ENCODE measurements at places on chromosomes 13 and 19. TPM values are rescaled to one million over a fixed set of nuclear protein-coding genes. Genes with fewer than 3 reads are reported as not detected.

Gene ZNF699
- polyA plus RNA-seq = 11.3 TPM

Gene PCSK4
- 1.0 TPM for polyA plus RNA-seq

Gene ACP7
- polyA plus RNA-seq = 0.22 TPM

Gene FPR3
- polyA plus RNA-seq = not detected

Gene CGB5
- not detected for polyA plus RNA-seq

Gene SOX1
- polyA plus RNA-seq = not detected

Gene SBK3
- not detected for polyA plus RNA-seq

Gene CYP2A6
- polyA plus RNA-seq = not detected

Gene NPAS1
- polyA plus RNA-seq = not detected

Gene DMWD
- 25.6 TPM for polyA plus RNA-seq

Gene IZUMO1
- polyA plus RNA-seq = not detected

Gene ZNF497
- polyA plus RNA-seq = 1.0 TPM

Gene FCAR
- polyA plus RNA-seq = not detected

Gene ZNF180
- 8.4 TPM for polyA plus RNA-seq

GRCh38 chr13:106241974-106242953 is 293.2 kb downstream of the EFNB2 start:
- no peak for DNase-seq

GRCh38 chr13:44040070-44040817 is 160.5 kb downstream of the LACC1 start:
- no peak for DNase-seq

DNA sequence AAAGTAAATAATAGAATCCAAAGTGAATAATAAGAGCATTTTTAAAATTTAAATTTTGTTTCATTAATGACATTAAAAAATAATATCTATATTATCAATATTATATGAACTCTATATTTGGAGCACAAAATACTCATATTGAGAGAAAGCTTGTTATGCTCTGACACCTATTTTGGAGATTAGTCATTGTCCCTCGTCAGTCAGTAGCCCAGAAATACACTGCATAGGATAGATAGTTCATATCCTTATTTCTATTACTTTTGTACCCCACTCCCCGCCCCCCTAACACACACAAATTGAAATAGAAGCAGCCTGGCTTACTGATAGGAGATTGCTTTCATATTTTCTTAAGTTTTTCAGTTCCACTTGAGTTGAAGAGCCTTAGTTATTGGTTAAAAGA is 652.8 kb downstream of the PCDH9 start:
- no peak for DNase-seq

- DNase-seq = no peak
Measured at GRCh38 chr13:87792878-87793277, 121.7 kb downstream of the SLITRK5 start.

DNA sequence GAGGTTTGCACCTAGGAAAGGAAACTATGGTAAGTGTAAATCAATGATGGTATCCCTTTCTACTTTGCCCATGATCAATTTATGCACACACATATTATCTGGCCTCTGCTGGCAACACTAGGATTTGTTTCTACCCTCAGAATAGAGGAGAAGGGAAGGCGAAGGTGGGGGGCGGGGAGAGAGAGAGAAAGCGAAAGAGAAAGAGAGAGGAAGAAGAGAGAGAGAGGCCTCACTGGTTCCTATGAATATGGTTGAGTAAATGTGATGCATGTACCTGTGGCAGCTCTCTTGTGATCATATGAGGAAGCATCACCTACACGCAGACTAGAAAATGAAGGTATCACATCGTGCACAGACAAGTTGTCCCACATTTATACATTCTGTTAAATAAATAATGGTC is 882.0 kb upstream of the SLITRK6 start:
- no peak for DNase-seq

- DNase-seq = no peak
Measured at GRCh38 chr13:113912596-113912995, 48.7 kb upstream of the GAS6 start.

GRCh38 chr13:94978516-94978915 is 266.2 kb upstream of the SOX21 start:
- no peak for DNase-seq

DNA sequence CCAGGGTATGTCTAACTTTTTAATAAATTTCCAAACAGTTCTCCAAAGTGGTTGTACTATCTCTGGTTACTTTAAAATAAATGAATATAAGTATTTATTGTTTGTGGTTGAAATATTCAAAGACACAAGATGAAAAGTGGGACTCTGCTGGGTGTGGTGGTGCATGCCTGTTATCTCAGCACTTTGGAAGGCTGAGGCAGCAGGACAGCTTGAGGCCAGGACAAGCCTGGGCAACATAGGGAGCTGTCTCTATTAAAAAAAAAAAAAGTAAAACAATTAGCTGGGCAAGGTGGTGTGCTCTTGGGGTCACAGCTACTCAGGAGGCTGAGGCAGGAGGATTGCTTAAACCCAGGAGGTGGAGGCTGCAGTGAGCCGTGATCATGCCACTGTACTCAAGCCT is 10.4 kb downstream of the PNMA8A start:
- DNase-seq = no peak

DNA sequence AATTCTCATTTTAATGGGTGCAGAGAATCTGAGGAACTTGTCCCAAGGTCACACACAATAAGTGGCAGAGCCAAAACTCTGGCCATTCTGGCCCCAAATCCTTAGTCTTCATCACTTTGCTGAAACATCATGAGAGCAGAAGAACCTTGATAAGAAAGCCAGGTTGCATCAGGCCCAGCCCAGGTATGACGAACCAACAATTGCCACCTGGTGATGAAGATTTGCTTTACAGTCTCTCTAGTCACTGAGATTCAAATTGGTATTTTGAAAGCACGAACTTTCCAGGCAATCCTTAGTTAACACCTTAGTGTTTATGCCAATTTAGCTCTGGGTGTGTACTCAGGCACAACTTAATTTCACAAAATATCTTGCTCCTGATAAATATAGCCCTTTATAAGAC is 502.7 kb upstream of the HTR2A start:
- no peak for DNase-seq

DNA sequence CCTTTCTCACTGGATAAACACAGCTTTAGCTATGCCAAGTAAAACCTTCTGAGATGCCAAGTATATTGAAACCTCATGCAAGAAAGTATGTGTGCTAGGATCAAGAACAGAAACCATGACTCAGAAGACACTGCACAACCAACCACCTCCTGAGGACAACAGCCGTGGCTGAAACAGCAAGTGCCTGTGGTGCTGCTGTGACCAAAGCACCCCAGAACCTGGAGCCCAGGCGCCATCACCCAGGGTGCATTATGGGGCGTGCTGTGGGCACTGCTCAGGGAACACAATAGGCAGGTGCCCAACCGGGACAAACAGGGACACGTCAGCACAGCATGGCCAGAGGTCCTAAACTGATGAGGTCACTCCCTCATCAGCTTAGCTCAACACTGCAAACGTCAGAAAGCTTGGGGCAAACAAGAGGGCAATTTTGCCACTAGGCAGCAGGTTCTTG is 101.3 kb upstream of the SLC15A1 start:
- no peak for DNase-seq

DNA sequence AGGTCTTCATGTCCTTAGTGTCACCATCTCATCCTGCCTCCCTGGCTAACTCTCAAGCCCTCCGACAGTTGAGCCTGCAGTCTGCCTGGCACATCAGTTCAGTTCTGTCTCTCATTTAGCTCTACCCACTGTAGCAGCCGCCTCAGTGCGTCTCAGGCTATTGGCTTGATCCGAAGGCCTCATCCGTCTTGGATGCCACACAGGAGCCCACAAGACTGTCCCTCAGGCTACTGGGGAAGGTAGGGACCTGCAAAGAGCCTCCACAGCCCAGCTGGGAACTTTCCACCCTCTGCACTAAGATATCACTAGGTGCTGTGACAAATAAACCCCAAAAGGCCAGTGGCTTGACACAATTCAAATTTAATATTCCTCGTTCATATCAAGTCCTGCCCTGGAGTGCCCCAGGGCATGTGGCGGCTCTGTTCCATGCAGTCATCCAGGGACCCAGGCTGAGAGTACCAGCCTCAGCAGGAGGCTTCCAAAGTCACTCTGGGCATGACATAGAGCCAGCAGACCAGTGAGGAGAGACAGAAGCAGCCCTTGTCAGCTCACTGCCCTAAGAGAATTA is 5.7 kb downstream of the VSTM2B start:
- DNase-seq = no peak

DNA sequence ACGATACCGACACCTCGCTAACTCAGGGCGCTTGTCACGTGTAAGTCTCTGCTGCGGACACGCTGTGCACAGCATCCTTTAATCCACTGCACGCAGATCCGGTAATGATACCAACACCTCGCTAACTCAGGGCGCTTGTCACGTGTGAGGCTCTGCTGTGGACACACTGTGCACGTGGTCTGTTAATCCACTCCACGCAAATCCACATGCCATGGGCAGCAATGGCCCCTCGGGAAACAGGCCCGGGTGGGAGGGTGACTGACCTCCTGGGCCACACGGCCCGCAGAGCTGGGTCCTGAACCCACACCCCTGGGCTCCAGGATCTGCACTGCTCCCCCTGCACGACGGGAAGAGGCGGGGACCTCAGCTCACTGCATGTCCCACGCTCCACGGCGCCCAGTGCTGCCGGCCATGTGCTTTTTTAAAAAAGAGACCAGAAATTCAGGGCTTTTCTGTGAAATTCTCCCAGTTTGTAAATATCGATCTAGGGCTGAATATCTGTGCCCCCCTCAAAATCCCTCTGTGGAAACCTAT is 16.1 kb downstream of the SHC2 start:
- DNase-seq = no peak

DNA sequence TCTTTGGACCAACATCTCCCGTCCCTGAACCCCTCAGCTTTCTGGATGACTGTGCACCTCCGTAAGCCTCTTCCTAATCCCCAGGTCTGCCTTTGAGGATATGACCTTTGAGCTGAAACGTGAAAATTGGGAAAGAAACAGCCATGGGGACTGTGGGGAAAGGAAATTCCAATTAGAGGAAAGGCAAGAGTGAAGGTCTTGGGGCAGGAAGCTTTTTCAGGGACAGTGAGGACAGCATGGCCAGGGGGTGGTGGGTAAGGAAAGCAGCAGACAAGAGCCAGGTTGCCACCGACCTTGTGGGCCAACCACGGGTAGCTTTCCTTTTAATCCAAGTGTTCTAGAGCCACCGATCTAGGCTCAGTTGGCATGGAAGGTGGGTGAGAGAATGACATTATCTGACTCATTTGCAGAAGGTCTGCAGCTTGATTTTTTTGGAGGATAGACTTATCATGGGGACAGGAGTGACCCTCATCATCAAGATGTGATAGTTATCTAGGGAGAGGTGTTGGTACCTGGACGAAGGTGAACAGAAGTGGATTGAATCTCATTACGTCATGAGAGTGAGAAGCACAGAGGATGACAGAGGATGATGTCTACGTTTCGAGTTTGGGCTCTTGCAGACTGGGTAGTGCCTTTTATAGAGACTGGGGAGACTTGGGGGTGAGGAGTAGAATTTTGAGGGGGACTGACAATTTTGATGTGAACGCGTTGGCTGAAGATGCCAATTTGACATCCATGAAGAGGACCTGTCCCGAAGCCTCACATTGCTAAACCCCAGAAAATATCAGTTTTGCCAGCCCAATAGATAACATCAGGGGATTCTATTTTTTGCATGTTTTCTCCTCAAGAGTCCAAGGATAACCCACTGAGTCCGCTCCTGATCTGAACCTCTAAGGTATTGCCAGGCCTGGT is 136.7 kb upstream of the PEG3 start:
- DNase-seq = no peak

GRCh38 chr19:6126335-6126974 is 9.0 kb upstream of the ACSBG2 start:
- no peak for DNase-seq

DNA sequence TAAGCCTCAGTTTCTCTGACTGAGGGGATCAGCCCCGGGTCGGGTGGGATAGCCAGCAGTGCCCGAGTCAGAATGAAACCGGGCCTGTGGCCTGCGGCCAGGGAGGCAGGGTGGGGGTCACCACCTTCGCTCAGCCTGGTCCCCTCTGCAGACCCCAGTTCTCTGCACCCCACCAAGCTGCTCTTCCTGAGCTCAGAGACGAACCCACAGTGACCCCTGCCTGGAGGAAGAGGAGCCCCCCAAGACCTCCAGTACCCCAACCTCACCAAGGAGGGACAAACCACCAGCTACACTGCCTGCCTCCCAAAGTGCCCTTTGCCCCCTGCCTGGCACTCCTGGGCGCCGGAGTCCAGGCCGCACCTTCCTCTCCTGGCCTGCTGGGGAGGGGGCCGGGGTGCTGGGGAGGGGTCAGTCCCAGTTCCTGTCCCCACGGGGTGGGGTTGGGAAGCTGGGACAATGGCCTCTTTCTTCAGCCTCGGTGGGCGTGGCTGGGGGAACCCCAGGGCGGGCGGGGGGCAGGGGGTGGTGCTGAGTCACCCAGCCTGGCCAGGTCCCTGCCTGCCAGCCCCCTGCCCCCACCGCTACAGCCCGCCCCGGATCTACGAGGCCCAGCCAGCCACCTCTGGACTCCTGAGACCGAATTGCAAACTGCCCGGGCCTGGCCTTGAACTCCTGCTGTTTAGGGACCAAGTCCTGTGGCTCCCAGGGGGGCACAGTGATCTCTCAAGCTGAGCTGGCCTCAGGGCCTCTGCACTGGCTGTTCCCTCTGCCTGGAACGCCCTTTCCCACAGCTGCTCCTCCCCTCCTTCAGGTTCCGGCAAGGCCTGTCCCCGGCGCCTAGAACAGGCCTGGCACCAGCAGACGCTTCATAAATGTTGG is 14.3 kb downstream of the ZBTB7A start:
- DNase-seq = no peak

- DNase-seq = no peak
Measured at GRCh38 chr13:114015969-114016295, 42.1 kb upstream of the C13orf46 start.

- no peak for DNase-seq
Measured at GRCh38 chr19:40622773-40623075, 21.6 kb downstream of the LTBP4 start.

GRCh38 chr13:101978552-101979315 is 423.1 kb downstream of the FGF14 start:
- DNase-seq = no peak

Data from CD8-positive, alpha-beta memory T cell (primary cell).